ENCODE measurements at places on chromosomes 5 and 9.

- DNase-seq = no peak
Measured at GRCh38 chr9:134501761-134502265, 139.8 kb upstream of the COL5A1 start.

- no peak for DNase-seq
Measured at GRCh38 chr5:86030753-86031152, 587.0 kb upstream of the COX7C start.

GRCh38 chr9:134225186-134225585 is 60.8 kb upstream of the RNU6ATAC start:
- DNase-seq = no peak

DNA sequence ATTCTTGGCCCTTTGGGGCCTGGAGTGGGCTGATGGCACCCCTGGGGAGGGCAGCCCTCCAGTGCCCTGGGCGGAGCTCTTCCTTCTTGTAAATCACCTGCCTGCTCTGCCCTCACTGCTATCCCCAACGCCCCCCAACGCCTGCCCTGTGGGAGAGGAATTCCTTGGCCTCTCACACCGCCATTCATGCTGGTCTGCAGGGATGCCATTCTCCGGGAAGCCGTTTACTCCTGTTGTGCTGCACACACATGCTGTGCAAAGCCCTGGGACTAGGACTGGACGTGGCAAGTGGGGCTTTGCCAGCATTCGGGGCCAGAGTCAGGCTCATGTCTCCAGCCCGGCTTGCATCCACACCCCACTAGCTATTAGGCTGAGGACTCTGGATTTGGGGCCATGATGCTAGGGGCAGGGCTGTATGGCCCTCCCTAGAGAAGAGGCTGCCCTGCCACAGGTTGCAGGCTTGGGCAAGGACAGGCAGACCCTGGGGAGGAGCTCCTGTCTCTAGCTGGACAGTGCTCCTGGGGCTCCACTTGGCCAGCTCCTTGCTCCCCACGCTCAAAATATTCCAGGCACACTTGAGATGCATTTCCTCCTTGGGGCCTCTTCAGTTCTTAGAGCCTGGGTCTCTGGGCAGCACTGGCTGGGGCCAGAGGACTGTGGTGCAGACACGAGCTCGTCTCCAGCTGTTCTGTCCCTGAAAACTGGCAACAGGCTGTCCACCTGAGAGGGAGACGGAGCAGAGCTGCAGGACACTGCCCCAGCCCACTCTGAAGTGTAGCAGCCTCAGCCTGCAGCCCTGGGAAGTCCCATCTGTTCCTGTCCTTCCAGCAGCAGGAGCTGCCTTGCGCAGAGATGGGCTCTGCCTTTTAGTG is 226.9 kb downstream of the CACNA1B start:
- DNase-seq = no peak

DNA sequence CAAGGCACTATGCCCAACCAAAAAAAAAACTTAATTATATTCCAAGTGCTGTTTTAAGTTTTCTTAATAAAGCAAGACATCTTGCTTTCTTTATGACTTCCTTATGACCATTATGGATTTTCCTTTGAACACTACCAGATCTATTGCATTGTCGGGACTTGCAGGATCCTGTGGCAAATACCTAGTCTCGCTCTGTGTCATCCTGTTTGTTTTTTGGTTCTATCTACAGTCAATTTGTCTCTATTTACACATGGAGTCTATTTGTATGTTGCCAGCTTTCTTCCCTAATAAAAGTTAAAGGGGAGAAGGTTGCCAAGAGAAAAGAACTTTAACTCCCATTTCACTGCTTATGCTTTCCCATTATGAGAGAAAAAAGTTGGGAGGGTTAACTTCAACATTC is 4.9 kb downstream of the HINT1 start:
- DNase-seq = no peak

- no peak for DNase-seq
Measured at GRCh38 chr5:158511454-158511853, 588.3 kb downstream of the EBF1 start.

DNA sequence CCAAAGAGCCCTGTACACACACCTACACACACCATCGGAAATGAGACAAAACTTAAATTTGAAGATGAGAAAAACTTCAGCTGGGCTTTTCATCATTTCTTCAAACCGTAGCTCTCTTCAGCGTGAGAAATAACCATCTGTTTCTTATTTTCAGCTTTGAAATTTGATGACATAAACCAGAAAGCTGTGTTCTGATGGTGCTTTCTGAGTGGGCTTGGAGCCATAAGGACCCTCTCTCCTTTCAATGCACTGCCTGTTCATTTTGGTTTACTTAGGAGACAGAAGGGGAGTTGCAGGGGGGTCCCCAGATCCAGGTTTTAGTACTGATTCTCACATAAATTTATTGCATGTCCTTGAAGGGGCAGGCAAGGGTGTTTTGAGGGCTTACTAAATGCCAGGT is 9.5 kb downstream of the FBXO10 start:
- no peak for DNase-seq

DNA sequence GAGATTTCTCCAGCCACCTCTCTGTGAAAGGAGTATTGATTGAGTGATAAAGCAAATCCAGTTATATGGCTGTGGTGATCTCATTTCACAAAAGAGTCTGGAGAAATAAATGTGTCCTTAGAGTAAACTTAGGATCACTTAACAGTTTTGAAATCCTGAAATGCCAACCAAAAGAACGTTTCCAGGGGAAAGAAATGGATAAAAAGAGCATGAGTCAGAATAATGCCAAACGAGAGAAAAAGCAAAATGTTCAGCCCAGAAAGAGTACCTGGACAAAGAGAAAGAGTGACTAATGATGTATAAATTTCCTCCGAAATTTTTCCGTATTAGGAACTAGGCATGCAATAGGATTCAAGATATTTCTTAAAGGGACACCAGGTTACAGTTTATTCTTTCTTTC is 463.1 kb upstream of the CDH10 start:
- no peak for DNase-seq

DNA sequence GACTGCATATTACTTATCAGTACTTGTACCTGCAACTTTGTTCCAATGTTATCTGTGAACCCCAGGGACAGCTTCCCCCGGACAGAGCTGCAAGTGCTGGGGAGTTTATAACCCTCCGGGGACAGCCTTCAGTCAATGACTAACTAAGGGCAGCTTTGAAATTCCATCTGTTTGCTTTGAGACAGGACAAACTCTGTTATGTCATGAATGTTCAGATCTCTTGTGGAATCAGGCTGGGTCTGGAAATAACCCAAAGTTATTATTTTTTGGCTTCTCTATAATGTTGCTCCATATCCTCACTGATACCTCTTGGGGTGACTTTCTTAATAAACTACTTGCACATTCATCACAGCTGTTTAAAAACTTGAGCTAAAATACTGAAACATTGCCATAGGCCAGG is 617.5 kb upstream of the TLE4 start:
- no peak for DNase-seq

DNA sequence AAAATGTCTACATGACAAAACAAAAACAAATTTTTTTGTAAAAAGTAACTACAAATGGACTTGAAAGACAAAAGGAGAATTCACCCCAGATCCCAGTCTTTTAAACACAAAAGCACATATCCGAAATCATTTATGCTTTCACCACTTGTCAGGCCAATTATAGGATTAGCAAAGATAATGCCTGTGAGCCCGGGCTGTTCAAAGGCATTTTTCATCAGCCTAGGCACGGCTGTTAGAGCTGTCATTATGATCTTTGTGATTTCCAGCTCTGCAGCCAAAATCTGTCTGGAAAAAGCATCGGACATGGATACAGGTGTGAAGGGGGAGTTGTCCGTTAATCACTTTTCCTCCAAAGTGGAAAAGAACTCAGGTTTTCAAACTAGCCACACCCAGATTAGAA is 23.6 kb upstream of the RAB14 start:
- no peak for DNase-seq

DNA sequence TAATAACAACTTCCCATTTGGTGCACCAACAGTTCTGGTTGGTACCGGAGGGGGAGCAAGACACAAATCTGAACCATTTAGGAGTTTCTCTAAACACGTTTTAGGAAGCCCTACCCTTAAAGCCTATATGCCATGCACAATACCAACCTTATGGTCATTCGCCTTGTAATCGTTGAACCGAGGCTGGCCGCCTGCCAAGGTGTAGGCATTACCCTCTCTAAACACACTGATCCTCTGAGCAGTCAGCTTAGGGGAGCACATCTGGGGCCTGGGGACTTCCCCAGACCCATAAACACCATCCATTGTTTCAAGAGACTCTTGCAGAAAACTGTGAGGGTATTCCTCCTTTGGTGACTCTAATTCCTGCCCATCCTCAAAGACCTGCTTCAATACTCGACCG is 328 bp downstream of the GRXCR2 start:
- DNase-seq = no peak

DNA sequence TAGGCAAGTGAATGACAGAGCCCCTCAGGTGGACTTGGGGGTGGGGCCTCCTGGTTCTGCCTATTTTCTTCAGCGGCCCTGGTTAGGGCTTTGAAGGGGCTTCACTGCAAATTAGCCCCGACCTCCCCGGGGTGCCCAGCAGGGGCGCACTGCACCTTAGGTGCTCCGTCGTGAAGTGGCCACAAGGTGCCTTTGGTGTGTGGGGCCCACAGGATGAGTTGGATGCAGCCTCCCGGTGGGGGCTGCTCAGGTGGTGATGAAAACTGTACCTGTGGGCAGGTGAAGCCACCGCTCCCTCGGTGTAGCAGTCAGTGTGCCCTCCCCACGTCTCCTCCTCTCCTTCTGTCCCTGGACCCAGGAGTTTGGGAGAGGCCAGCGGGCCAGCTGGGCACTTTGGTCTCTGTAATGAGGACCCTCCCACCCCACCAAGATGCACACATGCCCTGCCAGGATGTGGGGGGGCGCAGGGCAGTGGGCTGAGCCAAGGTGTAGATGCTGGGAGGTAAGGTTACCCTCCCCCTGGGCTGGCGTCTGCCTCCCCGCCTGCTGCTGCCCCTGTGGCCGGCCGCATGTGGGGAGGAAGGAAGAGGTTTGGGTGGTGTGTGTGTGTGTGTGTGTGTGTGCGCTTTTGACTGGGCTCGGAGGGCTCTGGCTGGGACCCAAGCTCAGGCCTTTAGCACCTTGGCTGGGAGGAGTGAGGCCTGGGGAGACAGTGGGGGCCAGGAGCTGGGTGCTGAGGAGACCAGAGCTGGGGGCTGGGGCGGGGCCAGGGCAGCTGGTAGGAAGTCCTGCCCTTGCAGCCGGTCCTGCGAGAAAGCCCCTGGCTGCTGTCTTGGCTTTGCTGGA is 55.6 kb downstream of the RXRA start:
- no peak for DNase-seq

DNA sequence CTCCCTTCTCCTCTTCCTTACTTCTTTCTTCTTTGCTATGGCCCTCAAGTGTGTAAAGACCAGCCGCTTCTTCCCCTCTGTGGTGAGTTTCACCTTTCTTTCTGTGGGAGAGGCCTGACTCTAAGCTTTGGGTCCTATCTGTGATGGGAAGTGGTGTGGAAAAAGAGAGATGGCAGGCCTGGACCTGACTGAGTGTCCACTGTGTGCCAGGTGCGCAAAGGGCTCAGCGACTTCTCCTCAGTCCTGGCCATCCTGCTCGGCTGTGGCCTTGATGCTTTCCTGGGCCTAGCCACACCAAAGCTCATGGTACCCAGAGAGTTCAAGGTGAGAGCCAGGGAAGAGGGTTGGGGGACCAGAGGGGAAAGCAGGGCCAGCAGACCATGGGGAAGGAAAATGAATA is 5.9 kb downstream of the SLC4A9 start:
- DNase-seq = no peak

GRCh38 chr5:180803181-180804128 is 849 bp upstream of the MGAT1 start:
- peak; percentile 65 for DNase-seq

Measured in stimulated activated CD4-positive, alpha-beta T cell treated with anti-CD3 and anti-CD28 coated beads, Interleukin-15, amount 100 ng/mL, for 1 hour (primary cell).